ENCODE measurements at places on chromosomes 5 and 9.

- DNase-seq: no peak
Measured at GRCh38 chr9:109776391-109776790, 3.6 kb upstream of the PALM2AKAP2 start.

- no peak for DNase-seq
Measured at GRCh38 chr5:173547579-173547978, 68.9 kb downstream of the BOD1 start.

DNA sequence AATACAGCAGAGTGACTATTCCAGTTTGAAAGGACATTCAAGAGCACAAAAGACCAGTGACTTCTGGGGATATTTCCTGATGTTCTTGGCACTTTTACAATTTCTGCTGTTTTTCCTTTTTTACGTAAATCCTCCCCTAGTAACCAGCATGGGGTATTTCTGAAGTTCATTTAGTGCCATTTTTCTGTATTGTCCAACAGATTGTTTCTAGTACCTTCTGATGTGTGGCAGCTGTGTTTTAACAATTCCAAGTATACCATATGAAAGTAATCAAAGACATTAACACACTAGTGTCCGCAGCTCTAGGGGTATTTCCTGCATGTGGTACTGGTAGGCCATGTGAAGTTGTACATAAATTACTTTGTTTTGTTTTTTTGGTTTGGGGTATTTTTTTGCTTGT lies 53.0 kb upstream of the SMARCA2 start:
- no peak for DNase-seq

GRCh38 chr5:9877488-9877887 lies 247.3 kb upstream of the TAS2R1 start:
- DNase-seq: no peak

GRCh38 chr9:26880262-26880661 lies 12.3 kb downstream of the CAAP1 start:
- no peak for DNase-seq

GRCh38 chr9:77290373-77290772 lies 113.0 kb downstream of the VPS13A start:
- no peak for DNase-seq

DNA sequence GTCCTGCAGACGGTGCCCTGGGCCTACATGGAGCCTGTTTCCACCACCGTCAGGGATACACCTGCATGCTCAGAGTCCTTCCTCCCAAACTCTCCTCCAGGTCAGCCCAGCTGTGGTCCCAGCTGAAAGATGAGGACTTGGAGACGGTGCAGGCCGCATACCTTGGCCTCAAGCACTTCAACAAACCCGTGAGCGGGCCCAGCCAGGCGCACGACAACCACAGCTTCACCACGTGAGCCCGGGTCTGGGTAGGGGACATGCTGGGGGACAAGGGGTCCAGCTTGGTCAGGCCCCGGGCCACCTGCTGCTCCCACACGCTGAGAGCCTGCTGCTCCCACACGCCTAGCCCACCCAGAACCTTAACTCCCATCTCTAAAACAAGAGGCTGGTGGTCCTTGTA lies 16.6 kb upstream of the CARD19 start:
- no peak for DNase-seq

GRCh38 chr9:125547368-125547767 lies 159.6 kb downstream of the MAPKAP1 start:
- no peak for DNase-seq

- no peak for DNase-seq
Measured at GRCh38 chr9:73880101-73880500, 617.0 kb upstream of the RORB start.

- no peak for DNase-seq
Measured at GRCh38 chr5:112649882-112650281, 87.8 kb upstream of the APC start.

GRCh38 chr5:10634050-10634449 lies 70.2 kb downstream of the ANKRD33B start:
- no peak for DNase-seq

DNA sequence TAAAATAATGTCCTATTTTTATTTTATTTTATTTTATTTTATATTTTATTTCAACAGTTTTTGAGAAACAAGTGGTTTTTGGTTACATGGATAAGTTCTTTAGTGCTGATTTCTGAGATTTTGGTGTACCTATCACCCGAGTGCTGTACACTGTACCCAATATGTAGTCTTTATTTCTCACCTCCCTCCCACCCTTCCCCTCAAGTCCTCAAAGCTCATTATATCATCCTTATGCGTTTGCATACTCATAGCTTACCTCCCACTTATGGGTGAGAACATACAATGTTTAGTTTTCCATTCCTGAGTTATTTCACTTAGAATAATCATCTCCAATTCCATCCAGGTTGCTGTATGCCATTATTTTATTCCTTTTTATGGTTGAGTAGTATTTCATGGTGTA lies 63.5 kb downstream of the ARRDC3 start:
- DNase-seq: no peak

Data from stimulated activated CD8-positive, alpha-beta memory T cell treated with anti-CD3 and anti-CD28 coated beads, Interleukin-4, amount 100 ng/mL, for 48 hours (primary cell).